Upper lobe of left lung (tissue), 6 donors: ENCODE measurements at places on chromosomes 4 and X. TPM values are rescaled to one million over a fixed set of nuclear protein-coding genes. Genes with fewer than 3 reads are reported as not detected.

Gene EDA
- 6.0 TPM for total RNA-seq

Gene DTHD1
- total RNA-seq = 12.6 TPM

Gene EMCN
- 49.6 TPM for total RNA-seq

Gene RASL11B
- total RNA-seq = 0.30 TPM

Gene MAGEB4
- total RNA-seq = not detected

Gene NPY2R
- not detected for total RNA-seq

Gene PABPC1L2B
- total RNA-seq = not detected

Gene ZDHHC15
- 2.0 TPM for total RNA-seq

Gene CHRNA9
- total RNA-seq = not detected

Gene PNMA5
- total RNA-seq = not detected

Gene CLNK
- total RNA-seq = not detected

Gene STK32B
- total RNA-seq = 0.30 TPM

Gene NEK1
- total RNA-seq = 10.0 TPM

Gene BCOR
- 20.1 TPM for total RNA-seq

Gene TKTL2
- not detected for total RNA-seq

Gene LNX1
- total RNA-seq = 4.6 TPM

Gene UTP14A
- total RNA-seq = 16.0 TPM

- DNase-seq = no peak
Observed at GRCh38 chrX:391717-392574, 5.2 kb upstream of the PPP2R3B start.

GRCh38 chrX:21905953-21906352 is 34.6 kb upstream of the SMS start:
- no peak for DNase-seq

- DNase-seq = no peak
Observed at GRCh38 chrX:138794246-138794645, 82.7 kb upstream of the FGF13 start.

DNA sequence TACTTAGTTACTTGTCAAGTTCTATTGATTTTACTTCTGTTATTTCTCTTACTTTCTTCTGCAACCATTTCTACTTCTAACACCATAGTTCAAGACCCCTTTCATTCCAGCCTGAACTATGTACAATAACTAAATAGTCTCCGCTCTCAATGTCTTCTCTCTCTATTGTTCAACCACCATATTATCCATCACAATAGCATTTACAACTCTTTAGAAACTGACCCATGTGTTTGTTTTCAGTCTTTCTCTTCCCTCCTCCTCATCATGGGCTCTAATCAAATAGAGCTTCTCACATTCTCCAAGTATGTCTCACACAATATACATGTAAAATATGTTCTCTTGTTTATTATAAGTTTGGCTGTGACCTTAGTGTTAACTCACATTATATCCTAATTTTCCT is 143.6 kb downstream of the ZAR1 start:
- DNase-seq = no peak

DNA sequence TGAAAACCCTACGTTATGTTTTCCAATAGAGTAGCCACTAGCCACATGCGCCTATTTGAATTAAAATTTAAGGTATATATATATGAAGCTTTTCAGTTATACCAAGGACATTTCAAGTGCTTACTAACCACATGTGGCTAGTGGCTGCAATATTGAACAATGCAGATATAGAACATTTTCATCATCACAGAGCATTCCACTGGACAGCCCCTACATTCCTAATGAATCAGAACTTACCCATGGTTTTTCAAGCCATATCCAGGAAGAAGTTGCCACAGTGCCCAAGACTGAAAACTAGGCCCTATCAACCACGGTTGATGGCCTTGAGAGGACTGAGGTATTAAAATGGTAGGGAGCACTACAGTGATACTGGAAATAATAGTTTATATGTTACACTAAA is 29.7 kb downstream of the NEK1 start:
- no peak for DNase-seq

- no peak for DNase-seq
Observed at GRCh38 chr4:188107931-188108843, 1.2 kb downstream of the TRIML2 start.

- DNase-seq = no peak
Observed at GRCh38 chr4:71533121-71533520, 194.3 kb downstream of the SLC4A4 start.

- DNase-seq = no peak
Observed at GRCh38 chr4:122163767-122164166, 11.6 kb downstream of the BLTP1 start.

- no peak for DNase-seq
Observed at GRCh38 chrX:56733459-56734046, 4.5 kb downstream of the NBDY start.

- no peak for DNase-seq
Observed at GRCh38 chr4:5361968-5362367, 310.7 kb downstream of the STK32B start.

GRCh38 chr4:182916483-182917181 is 554 bp downstream of the DCTD start:
- DNase-seq = no peak

DNA sequence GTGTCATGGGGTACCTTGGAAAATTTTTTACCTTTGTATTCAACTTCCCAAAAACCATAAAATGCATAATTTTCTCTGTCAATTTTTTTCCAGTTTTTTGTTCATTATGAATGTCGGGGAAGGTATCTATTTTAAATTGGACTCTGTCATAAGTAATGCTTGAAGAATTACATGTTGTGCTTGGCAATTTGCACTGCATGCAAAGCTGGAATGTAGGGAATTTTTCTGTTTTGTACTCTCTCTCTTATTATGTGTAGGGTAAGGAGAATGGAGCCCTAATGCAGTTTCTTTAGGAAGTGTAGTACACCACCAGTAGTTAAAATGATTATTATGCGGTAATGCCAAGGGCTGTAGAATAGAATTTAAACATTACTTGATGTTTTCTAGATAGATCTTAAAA is 137.7 kb upstream of the LIMCH1 start:
- no peak for DNase-seq

DNA sequence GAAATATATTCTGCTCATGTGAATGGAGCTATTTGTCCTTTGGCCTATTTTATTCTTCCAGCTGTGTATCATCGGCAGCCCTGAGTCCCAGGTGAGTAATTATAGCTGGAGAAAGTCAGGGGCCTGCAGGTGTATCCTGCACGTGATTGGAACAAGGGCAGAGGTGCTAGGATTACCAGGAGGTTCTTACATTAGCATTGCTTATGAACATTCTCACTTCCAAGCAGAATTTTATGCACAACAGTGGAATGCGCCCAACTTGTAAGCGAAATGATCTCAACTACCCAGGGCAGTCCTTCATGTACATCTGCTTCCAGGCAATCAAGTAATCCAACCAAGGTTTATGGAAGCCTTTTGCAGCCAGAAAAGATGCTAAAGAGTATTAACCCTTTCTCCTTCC is 68.9 kb upstream of the NRK start:
- DNase-seq = no peak

GRCh38 chr4:48018112-48018511 is 1.5 kb downstream of the NIPAL1 start:
- no peak for DNase-seq

DNA sequence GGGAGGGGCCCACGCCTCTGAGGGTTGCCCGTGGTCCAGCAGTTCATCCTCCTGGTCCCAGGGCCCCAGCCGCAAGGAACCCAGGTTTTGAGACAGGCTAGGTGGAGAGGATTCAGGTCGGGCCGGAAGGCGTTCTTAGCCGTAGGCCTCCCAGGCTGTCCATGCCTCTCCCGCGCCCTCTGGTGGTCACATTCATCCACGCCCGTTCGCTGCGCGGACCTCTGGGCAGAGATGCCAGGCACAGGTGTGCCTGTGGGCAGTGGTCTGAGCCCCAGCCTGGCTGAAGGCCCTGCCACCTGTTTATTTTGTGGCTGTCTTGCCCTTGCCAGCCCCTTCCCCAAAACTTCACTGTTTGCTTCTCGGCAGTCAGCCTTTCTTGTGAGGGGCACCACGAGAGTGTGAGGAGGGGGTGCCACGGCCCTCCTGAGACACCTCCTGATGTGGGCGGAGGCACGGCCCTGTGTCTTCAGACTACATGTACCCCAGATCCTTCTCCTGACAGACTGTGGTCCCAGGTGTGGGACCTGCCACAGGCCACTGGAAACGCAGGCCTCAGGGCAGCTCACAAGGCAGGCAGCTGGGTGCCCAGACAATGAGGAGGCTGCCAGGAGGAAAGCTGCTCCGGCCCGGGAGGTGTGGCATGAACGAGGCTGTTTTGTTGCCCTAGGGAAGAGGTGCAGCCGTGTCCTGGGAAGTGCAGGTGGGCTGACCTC is 5.0 kb downstream of the UVSSA start:
- peak; percentile 94 for DNase-seq

DNA sequence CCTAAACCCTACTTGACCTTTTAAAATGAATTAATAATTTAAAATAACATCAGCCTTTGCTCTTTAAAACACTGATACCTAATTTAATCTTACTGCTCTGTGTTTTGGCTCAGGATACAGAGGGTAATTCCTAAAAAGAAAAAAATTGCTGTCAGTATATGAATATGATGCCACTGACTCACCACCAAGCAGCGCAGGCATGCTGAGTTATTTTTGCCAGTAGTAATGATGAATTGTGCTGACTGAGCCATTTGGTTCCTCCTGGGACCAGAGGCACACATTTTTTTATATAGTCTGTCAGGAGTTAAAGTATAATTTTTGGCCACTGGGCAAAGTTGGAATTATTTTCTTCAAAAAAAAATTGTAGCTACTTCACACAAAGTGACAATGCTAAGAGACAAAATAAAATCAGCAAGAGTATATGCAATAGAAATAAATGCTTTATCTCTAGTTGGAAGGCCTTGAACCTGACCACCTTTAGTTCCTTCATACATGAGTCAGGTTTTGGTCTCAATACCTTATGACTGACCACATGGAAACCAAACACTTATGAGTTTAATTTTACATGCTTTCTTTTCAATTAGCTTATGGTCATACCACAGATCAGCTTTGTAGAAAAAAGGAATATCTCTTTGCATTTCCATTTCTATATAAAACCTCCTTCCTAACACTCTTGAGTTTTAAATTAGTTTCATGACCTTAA is 115.1 kb downstream of the PPP3CA start:
- DNase-seq = no peak

DNA sequence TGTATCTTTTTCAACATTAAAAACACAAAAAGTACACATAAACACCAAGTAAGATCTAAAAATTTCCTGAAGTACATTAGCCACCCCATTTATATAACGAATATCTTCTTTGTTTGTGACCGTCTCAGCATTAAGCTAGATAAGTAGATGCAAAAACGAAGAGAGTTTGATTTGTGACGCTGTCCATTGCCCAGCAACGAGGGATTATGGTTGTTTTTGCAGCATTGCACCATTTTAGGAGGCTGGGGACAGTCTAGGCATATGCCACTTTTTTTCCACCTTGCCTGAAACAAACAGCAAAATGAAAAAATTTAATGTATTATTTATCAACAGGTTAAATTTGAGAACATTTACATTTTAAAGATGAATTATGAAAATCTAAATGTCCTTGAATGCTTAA is 12.0 kb upstream of the IGSF1 start:
- DNase-seq = no peak

- DNase-seq = no peak
Observed at GRCh38 chr4:85779165-85779564, 304.2 kb downstream of the ARHGAP24 start.

- DNase-seq = no peak
Observed at GRCh38 chr4:165726831-165727230, 146.2 kb upstream of the TLL1 start.

- DNase-seq = no peak
Observed at GRCh38 chrX:19280636-19281035, 63.1 kb upstream of the PDHA1 start.

GRCh38 chrX:82412858-82413257 is 1095.2 kb upstream of the POU3F4 start:
- DNase-seq = no peak

DNA sequence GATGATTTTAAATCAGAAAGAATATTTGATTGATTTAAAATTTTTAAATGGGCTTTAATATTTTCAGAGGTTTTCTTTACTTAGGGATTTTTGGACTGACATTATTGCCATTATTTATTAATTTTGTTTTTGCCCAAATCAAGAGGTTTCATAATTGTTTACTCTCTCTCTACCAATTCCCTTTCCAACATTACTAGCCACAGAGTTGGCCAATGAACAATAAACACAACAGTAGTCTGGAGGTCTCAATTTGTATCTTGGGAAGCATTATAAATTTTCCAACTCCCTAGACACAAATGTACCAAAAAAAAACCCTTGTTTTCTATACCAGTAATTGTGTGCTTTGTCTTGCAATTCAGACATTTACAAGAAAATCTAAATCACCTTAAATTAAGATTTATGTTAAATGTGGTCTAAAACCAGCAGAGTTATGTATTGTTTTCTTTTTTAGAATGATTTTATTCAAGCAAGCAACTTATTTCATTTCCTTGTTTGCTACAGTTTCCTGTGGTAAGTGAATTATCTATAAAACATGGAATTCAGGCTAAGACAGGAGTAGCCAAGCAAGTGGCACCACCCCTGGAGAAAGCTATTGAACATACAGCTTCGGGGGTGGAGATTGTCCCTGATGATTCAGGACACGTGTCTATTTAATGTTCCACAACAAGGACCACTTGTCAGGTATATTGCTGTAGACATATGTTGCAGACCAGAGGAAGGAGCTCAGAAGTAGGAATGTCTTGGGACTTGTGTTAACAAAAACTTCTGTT is 622 bp downstream of the KLKB1 start:
- no peak for DNase-seq

DNA sequence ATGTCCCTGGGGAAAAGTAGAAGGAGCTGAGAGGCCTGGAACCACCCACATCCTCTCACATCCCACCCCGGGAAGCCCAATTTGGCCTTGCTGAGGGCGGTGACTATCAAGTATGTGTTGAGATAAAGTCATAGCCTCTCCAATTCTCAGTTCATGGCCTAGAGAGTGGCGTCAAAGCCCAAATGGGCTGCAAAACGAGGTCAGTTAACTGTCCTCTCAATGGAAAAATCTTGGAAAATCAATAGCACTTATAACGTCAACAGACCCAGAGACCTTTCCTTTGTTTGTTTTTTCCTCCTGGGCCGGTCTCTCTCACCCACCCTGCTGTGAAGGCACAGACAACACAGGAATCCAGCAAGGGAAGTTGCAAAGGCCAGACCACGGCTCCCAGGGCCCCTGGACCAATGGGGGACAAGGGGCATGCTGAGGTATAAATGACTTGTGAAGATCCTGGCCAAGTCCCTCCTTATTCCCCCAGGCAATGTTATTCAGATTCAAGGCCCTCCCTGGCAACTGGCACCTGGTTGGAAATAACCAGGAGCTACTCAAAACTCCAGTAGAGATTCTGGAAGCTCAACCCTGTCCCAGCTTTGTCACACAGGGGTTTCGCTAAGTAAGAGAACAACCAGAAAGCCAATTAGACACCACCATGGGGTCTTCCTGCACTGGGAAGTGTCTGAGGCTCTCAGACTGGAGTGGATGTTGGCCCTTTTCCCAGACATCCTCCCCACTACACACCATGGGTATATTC is 38.6 kb downstream of the TSC22D3 start:
- no peak for DNase-seq

- DNase-seq = peak; percentile 69
Observed at GRCh38 chrX:23756165-23756564, 13.1 kb upstream of the ACOT9 start.
